ENCODE measurements at places on chromosomes 2 and 18.
A peak's percentile ranks its signal among the peaks of the same experiment; 100 is the strongest.

DNA sequence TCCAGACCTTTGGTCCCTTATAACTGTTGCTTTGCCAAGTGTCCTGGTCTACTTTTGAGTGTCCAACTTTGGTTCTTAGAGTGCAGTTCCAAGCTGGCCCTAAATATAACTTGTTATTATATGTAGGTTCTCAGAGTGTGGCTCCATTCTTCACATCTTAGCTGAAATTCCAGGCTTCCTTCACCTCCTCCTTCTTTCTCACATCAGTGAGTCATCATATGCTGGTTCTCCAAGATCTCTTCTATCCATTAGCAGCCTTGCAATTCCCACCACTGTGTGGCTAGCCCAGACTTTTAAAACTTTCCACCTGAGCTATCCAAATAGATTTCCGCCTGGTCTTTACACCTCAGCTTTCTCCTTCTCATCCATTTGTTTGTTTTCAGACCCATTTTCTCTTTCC is 12.6 kb upstream of the CXCR4 start:
- H3K36me3 ChIP-seq = no peaks in the 10 kb centered on the region
- H3K27me3 ChIP-seq = no peaks in the 10 kb centered on the region
- peak overlapping the region; percentile 99 for H3K27ac ChIP-seq
- peak overlapping the region; percentile 15 for H3K4me3 ChIP-seq

DNA sequence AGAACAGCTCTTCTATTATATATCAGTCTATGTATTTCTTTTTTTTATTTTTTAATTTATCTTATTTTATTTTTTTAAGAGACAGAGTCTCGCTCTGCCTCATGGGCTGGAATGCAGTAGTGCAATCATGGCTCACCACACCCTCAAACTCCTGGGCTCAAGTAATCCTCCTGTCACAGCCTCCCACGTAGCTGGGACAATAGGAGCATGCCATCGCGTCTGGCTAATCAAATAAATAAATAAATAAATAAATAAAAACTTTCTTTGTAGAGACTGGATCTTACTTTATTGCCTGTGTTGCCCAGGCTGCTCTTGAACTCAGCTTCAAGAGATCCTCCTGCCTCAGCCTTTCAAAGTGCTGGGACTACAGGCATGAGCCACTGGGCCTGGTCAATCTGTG is 117.0 kb downstream of the RBMS1 start:
- H3K4me3 ChIP-seq = no peak overlapping the region
- H3K27ac ChIP-seq = no peak overlapping the region
- H3K27me3 ChIP-seq = no peaks in the 10 kb centered on the region
- peaks cover 74% of the 10 kb centered on the region for H3K4me1 ChIP-seq
- DNase-seq = no peak

DNA sequence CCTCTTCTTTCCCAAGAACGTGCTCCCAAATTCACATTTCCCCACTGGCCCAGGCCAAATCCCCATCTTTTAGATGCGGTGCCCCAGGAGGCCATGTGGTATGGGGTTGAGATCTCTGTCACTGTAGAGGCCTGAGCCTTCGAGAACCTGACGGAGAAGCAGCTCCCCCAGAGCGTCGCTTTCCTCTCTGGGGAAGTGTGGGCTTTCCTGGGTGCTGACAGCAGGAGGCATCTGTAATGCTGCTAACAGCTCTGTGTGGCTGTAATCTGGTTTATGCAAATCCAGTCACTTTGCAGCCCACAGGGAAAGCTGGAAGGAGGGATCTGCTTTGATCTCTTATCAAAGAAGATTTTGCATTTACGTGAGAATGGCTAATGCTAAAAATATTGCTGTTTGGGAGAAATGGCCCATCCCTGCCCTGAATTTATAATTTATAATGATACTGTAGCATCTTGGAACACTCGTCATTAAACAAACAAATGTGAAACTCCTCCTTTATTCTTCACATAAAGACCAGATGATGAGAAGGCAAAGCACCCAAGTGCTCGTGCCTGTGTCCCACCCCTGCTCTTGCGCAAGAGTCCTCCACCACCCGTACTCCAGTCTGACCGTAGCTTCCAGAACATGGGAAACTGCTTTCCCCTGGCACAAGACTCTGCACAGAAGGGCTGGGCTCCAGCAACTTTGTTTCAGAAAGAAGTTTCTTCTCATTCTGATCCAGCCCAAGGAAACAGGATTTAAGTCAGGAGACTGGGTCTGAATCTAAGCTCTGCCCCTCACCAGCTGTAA is 109.9 kb upstream of the EPC2 start:
- H3K27ac ChIP-seq = no peak overlapping the region
- no peaks in the 10 kb centered on the region for H3K36me3 ChIP-seq
- no peaks in the 10 kb centered on the region for H3K27me3 ChIP-seq
- no peak for DNase-seq
- H3K4me3 ChIP-seq = no peak overlapping the region

- no peaks in the 10 kb centered on the region for H3K27me3 ChIP-seq
- no peak overlapping the region for H3K4me3 ChIP-seq
- no peaks in the 10 kb centered on the region for H3K4me1 ChIP-seq
- no peak overlapping the region for H3K27ac ChIP-seq
These were observed 134.8 kb downstream of the SH3BP4 start for GRCh38 chr2:235086481-235087184.

- no peak for DNase-seq
- H3K36me3 ChIP-seq = no peaks in the 10 kb centered on the region
- H3K27me3 ChIP-seq = no peaks in the 10 kb centered on the region
- no peaks in the 10 kb centered on the region for H3K4me1 ChIP-seq
These were observed 591 bp downstream of the C2orf80 start for GRCh38 chr2:208189069-208189809.

- no peak overlapping the region for H3K27ac ChIP-seq
- H3K36me3 ChIP-seq = no peaks in the 10 kb centered on the region
- no peaks in the 10 kb centered on the region for H3K27me3 ChIP-seq
- no peak for DNase-seq
These were observed 38.0 kb downstream of the BMP10 start for GRCh38 chr2:68833162-68833561.

DNA sequence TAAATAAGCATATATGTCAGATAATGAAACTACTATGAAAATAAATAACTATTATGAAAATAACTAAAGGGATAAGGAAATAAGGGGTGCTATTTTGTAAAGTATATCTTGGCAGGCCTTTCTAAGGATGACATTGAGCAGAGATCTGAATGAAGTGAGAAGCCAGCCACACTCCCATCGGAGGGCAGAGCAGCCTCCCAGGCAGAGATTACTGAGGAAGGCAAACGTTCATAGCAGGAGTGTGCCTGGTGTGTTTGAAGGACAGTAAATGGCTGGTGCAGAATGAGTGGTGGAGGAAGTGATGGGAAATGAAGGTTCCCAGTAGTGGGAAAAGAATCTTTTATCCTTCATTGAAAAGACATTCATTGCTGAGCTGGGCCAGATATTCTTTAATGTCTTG is 62.5 kb downstream of the SPHKAP start:
- H3K27ac ChIP-seq = no peak overlapping the region
- H3K36me3 ChIP-seq = no peaks in the 10 kb centered on the region
- H3K27me3 ChIP-seq = no peaks in the 10 kb centered on the region
- DNase-seq = no peak
- H3K4me3 ChIP-seq = no peak overlapping the region

DNA sequence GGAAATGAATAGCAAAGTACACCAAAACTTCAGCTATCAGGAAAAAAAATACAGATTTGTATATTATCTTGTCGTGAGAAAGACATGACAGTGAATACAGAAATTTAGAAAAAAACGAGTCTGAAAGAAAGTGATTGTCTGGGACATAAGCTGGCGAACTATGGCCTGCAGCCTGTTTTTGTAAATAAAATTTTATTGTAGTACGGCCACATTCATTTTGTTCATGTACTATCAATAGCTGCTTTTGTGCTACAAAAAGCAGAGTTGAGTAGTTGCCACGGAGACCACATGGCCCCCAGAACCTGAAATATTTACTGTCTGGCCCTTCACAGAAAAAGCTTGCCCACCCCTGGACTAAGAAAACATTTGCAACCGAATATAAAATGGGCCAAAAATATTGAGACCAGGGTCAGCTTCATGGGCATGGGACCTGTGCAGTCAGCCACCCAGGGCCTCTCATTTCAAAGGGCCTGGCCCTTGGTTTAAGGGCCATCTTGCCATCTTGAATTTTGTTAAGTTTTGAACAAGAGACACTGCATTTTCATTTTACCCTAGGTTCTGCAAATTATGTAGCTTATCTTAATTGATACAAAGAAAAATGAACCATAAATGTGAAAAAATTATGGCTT is 17.9 kb downstream of the ANTXR1 start:
- no peaks in the 10 kb centered on the region for H3K27me3 ChIP-seq
- no peak overlapping the region for H3K27ac ChIP-seq
- no peaks in the 10 kb centered on the region for H3K36me3 ChIP-seq
- H3K4me1 ChIP-seq = no peaks in the 10 kb centered on the region
- DNase-seq = no peak
- no peak overlapping the region for H3K4me3 ChIP-seq

DNA sequence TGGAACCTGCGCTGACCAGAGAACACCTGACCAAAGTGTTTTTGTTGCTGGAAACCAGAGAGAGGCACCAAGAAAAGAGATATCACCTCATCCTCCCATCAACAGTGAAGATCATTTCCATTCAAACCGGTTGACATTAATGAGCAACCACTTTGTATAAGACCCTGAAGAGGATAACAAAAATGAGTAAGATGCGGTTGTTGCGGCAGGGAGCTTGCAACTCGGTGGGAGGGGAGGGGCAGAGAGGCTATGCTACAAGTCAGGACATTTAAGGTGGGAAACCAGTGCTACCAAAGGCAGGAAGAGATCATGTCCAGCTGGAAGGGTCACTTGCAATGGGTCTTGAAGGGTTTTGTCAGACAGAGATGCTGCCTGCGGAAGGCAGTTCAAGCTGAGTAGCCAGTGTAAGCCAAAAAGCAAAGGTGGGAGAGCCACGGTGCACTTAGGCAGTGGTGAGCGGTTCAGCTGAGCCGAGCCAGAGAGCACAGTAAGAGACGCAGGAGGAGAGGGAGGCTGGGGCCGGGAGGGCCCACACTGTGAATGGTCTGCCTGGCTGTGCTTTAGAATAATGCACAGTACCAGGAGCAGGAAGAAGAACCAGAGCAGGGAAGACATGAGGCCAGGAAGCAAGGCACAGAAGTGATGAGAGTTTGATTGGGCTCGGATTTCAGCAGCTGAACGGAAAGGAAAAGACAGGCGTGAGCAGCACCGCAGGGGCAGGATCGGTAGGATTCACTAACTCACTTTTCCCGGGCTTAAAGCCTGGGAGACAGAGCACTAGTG is 24.4 kb upstream of the DTNB start:
- H3K27ac ChIP-seq = no peak overlapping the region
- no peaks in the 10 kb centered on the region for H3K4me1 ChIP-seq
- no peaks in the 10 kb centered on the region for H3K36me3 ChIP-seq

DNA sequence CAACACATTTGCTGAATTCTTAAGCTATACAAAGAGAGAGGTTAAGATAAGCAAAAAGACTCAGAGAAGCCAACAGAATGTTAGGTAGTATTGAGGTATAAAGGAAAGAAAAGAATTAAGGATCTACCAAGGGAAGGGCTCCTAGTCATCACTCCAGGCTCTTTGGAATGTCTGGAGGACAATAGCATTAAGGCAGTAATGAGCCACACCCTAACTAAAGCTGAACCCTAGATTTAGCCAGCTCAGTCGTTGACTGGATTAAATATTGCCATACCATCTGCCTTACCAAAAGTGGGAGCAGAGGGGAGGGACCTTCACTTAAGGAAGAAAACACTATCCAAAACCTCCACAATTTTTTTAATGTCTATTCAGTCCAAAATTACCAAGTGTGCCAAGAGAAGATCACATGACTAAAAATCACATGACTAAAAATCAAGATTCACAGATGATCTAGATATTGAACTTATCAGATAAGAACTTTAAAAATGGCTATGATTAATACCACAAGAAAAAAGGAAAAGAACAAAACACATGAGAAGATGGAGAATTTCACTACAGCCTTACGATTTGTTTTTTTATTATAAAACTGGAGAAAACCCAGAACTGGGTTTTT is 59.7 kb downstream of the EXOC6B start:
- no peaks in the 10 kb centered on the region for H3K4me1 ChIP-seq
- no peaks in the 10 kb centered on the region for H3K36me3 ChIP-seq
- no peaks in the 10 kb centered on the region for H3K27me3 ChIP-seq
- H3K27ac ChIP-seq = no peak overlapping the region
- no peak overlapping the region for H3K4me3 ChIP-seq

GRCh38 chr2:227033471-227034148 is 130.4 kb downstream of the COL4A4 start:
- H3K27ac ChIP-seq = no peak overlapping the region

GRCh38 chr2:35545301-35545700 is 810.3 kb upstream of the CRIM1 start:
- H3K27me3 ChIP-seq = no peaks in the 10 kb centered on the region
- H3K4me1 ChIP-seq = no peaks in the 10 kb centered on the region
- DNase-seq = no peak
- no peak overlapping the region for H3K4me3 ChIP-seq
- no peak overlapping the region for H3K27ac ChIP-seq
- no peaks in the 10 kb centered on the region for H3K36me3 ChIP-seq

DNA sequence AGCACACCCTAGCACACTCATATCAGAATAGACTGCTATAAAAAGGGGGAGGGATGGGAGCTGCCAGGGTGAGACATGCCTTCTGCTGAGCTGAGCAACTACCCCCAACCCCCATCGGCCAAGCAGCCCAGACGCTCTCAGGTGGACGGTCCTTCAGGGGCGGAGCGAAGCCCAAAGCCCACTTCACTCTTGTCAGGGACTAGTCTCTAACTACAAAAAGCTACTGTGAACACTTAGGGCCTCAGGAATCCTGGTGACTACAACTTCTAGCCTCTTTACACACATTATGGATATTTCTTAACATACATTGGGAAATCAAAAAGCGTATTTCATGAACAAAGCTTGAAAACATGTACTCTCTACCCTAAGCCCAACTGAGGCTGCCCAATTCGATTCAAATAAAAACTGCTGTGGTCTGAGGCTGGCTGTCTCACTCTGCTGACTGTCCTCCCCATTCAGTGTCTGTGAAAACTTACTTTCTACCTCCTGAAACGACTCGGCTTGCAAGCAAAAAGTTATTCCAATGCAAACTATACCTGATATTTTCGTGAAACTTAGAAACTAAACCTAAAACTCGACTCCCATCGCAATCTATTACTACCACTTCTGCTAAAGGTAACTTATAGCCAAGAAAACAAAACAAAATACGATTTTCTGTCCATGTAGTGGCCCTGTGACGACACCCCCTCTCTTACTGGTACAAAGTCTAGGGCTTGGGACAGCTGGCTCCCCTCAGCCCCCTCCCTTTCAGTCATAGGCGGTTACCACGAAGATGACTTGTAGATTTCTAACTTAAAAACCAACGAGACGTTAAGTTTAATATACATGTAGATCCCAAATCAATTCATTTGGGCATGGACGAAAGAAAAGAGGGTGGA is 1.2 kb downstream of the SERTAD2 start:
- H3K4me3 ChIP-seq = peak overlapping the region; percentile 63
- DNase-seq = no peak
- H3K27ac ChIP-seq = peak overlapping the region; percentile 90

GRCh38 chr2:126720638-126721037 is 64.7 kb downstream of the GYPC start:
- no peak overlapping the region for H3K4me3 ChIP-seq
- no peak for DNase-seq
- no peak overlapping the region for H3K27ac ChIP-seq
- no peaks in the 10 kb centered on the region for H3K4me1 ChIP-seq

- H3K36me3 ChIP-seq = no peaks in the 10 kb centered on the region
- H3K27me3 ChIP-seq = no peaks in the 10 kb centered on the region
- no peak overlapping the region for H3K27ac ChIP-seq
- DNase-seq = no peak
- no peaks in the 10 kb centered on the region for H3K4me1 ChIP-seq
- H3K4me3 ChIP-seq = no peak overlapping the region
These were observed 60.1 kb upstream of the PAX3 start for GRCh38 chr2:222358876-222359275.

- H3K4me3 ChIP-seq = no peak overlapping the region
- DNase-seq = no peak
- H3K36me3 ChIP-seq = no peaks in the 10 kb centered on the region
- H3K27me3 ChIP-seq = no peaks in the 10 kb centered on the region
- H3K4me1 ChIP-seq = no peaks in the 10 kb centered on the region
These were observed 107.5 kb downstream of the TMEM18 start for GRCh38 chr2:569681-570080.
